AG04449 (cell line): ENCODE measurements at places on chromosomes 11 and 22.

DNA sequence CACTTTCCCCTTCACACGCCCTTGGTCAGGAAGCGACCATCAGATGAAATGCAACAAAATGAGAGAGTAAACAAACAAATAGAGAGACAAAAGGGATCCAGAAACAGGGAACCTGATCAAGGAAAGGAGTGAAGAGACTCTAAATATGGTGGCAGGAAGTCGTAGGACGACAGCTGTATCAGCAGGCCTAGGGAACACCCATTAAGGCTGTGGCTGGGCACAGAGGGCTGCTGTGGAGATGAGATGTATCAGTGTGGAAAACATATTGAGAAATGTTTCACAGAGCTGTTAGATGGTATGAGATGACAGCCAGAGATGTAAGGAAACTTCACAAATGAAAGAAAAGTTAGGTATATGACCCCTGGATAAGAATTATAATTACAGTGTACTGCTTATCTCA is 155.8 kb upstream of the MTMR2 start:
- no peak for DNase-seq

DNA sequence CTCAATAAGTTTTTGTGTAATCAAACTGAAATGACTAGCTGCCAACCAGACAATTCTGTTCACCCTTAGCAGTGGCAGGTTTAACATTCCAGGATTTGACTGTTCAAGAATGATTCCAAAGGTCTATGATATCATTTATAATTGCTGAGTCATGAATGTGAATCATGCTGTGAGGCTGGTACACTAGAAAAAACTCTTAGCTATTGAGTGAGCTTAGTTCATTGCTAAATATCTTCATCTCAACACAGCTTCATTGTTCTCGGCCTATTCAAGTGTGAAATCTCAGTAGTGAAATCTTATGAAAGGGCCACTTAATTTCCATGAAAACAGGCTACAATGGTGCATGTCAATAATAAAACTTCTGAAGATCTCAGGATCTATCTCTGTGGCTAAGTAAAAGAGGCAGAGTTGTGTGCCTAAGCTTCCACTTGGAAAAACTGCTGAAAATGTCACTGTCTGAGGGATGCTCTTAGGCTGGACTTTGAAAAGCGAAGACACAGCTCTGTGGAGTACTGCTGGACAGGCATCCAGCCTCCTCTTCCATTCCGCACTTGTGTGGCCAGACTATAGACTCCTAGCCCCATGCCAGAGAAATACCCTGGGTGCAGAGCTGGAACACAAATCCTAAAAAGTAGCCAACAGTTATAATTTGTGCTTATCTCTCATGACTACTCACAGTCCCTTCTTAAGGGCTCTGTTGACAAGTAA is 12.8 kb downstream of the AQP11 start:
- DNase-seq = peak; percentile 59

DNA sequence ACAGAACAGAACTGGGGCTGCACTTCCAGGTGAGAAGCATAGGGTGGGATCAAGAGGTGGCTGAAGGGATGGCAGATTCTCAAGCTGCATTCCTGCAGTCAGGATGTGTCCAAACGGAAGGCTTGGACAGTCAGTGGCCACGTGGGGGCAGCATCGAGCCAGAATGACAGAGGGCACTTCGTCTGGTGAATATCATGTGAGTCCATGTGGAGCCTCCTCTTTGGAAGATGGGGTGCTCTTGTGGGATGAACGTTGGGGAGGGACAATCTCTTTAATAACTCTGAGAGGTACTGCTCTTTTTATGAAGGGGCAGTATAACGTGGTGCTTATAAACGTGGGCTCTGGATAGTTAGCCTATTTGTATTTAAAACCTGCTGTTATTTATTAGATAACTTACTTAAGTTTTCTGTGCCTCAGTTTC is 154.9 kb upstream of the NAV2 start:
- DNase-seq = no peak

DNA sequence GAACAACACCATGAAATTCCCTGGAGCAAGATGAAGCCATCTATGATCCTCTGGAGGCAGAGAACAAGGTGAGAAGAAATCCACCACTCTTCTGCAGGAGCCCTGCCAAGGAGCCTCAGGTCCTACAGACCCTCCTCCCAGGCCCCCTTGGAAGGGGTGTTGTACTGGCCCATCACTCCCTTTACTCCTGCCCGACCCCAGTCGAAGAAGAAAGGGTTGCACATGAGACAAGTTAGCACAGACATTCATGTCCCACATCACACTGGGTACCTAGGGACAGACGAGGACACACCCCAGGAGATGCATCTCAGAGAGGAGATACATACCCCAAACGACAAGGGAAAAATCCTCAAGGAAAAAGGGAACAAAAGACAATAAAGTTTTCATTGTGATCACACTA is 82.8 kb upstream of the NARS2 start:
- DNase-seq = no peak

DNA sequence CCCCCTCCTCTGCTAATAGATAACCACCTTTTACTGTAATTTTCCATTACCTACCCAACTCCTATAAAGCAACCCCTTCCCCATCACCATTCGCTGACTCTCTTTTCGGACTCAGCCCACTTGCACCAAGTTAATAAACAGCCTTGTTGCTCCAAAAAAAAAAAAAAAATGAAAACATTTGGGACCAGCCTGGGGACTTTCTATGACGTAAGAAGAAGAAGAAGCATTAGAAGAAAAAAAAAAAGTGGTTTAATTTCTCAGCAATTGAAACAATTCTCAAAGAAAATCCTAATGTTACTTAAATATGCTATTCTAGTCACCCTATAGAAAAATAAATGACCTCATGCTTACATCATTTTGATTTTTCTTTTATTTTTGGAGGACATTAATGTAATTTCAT is 301.5 kb upstream of the ANO3 start:
- no peak for DNase-seq

DNA sequence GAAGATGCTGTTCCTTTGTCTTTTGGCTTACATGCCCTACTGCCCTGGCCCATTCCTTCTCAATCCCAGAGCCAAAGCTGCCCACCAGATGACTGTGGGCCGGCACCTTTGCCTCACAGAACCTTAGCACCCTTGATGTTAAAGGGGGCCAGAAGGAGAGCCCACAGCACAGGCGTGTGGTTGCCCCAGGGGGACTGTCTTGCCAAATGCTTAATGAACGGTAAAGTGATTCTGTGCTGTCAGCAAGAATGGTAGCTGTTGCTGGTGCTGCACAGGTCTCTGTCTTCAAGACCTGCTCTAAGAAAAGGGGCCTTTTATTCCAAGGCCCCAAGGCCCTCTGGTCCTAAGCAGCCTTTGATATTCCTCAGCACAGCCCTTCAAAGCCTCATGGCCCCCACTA is 113.3 kb downstream of the MORC2 start:
- DNase-seq = no peak

GRCh38 chr11:111549196-111549868 is 8.8 kb downstream of the LAYN start:
- DNase-seq = peak; percentile 31

DNA sequence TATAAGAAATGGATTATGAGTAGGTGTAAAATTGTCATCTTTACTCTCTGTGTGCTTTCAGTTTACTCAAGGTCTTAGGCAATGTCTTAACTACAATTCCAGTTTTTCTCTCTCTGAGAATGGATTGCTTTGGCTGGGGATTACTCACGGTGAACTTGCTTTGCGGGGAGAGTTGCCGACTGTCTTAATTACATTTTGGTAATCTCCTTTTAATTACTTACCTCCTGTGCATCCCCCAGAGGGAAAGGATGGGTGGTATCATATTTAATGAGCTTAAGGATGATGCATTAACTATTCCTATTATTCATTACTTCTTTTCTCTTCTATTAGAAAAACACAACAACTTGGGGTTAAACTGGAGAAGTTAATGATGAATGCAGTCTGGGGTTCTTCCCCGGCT is 159.4 kb downstream of the MPPED1 start:
- no peak for DNase-seq

- peak; percentile 24 for DNase-seq
These were observed 75.0 kb downstream of the JRKL start for GRCh38 chr11:96464700-96465307.

DNA sequence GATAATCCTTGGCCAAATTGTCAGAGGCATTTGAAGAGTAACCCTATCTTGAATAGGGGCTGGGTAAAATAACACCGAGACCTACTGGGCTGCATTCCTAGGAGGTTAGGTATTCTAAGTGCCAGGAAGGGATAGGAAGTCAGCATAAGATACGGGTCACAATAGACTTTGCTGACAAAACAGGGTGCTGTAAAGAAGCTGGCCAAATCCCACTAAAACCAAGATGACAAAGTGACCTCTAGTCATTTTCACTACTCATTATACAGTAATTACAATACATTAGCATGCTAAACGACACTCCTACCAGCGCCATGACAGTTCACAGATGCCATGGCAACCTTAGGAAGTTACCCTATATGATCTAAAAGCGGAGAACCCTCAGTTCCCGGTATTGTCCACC is 964 bp upstream of the REXO2 start:
- no peak for DNase-seq

- DNase-seq = no peak
These were observed 4.1 kb upstream of the ACER3 start for GRCh38 chr11:76856571-76856970.

DNA sequence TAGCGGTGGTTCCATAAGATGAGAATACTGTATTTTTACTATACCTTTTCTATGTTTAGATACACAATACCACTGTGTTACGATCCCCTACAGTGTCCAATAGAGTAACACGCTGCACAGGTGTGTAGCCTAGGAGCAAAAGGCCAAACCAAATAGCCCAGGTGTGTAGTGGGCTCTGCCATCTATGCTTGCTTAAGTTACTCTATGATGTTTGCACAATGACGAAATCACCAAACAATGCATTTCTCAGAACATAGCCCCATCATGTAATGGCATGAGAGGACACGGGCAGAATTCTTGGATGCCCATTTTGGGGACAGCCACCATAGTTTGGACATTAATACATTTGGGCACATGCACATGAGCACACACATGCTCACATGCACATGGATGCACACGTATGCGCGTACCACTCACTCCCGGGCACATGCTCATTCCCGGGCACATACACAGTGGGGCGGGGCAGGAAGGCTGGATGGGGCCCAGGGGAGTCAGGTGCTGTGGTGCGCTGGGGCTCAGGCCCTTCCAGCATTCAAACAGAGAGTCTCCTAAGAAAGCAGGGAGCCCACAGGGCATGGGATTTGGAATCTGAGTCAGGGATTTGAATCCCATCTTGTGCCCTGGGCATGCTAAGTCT is 51.1 kb downstream of the RTN4R start:
- no peak for DNase-seq

- no peak for DNase-seq
These were observed 21.5 kb upstream of the POU2AF1 start for GRCh38 chr11:111400595-111400994.

GRCh38 chr11:35246745-35247144 is 107.8 kb downstream of the CD44 start:
- DNase-seq = no peak

- DNase-seq = no peak
These were observed 4.2 kb downstream of the TCN2 start for GRCh38 chr22:30611197-30611596.

DNA sequence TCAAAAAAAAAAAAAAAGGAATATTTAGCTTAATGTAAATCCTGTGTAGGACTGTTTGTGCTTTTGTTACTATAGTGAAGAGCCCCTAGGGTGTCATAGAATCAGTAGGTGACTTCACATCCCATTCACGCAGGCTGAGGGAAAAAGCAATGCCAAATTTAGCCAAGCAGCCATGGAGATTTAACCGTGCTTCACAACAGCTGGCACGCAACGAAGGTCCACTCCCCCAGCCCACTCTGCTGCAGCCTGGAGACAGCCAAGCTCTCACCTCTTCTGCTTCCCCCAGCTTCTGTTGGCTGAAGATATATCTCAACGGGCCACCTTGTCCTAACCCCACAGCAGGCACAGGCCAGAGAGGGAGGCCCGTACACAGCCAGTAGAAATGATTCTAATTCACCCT is 78.8 kb upstream of the BID start:
- DNase-seq = no peak

- DNase-seq = no peak
These were observed 38.0 kb downstream of the C11orf71 start for GRCh38 chr11:114362326-114362725.

GRCh38 chr11:64013141-64013896 is 22.4 kb upstream of the FLRT1 start:
- DNase-seq = no peak

DNA sequence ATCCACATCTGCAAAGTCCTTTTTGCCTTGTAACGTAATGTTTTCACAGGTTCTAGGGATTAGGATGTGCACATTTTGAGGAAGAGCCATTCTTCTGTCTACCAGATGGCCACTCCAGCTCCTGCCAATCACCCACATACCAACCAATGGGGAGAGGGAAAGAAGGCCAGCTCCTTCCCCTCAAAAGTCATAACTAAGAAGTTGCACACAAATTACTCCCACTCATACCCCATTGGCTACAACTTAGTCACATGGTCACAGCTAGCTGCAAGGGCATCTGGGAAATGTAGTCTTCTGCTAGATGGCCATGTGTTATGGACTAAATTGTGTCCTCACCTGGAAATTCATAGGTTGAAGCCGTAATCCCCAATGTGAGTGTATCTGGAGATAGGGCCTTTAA is 15.4 kb upstream of the MYOD1 start:
- DNase-seq = no peak

DNA sequence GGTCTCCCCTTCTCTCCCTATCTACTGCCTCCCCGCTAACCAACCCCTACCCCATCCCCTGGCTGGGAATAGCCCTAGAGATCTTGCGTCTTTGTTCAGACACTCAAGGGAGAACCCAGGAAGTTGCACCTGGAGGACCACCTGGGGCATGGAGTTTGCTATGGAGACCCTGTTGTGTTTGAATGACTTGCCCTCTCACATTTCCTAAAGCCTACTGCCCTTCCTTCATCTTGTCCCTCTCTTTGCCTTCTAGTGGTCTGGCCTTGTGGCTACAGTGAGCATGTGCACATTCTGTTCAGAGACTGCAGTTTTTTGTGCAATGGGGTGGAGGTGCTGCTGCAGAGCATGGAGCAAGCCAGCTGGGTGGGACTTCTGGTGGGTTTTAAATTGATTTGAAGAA is 42.5 kb downstream of the ZNRF3 start:
- no peak for DNase-seq

GRCh38 chr11:12687216-12687623 is 13.0 kb downstream of the TEAD1 start:
- DNase-seq = no peak

DNA sequence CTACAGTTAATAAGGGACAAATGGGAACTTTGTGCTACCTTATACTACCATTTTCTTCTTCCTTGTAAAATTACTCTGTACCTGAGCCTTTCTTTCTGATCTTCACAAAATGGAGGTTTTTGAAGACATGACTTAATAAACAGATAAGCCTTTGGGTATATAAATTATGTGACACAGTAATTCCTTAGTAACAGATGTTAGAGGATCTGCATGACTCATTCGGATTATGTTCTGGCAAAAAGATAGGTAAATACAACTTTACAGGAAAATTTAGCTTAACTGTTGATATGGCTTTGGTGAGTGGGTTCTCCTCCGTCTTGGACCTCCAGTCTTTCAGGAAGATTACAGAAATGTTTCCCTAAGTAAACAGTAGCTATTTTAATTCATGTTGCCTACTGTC is 61.8 kb downstream of the BID start:
- no peak for DNase-seq

- DNase-seq = no peak
These were observed 2.7 kb upstream of the TMPRSS4 start for GRCh38 chr11:118074091-118074685.

GRCh38 chr11:57248780-57249383 is 11.8 kb upstream of the APLNR start:
- DNase-seq = no peak
